Activated CD8-positive, alpha-beta memory T cell treated with anti-CD3 and anti-CD28 coated beads for 4 hours (primary cell): ENCODE measurements at places on chromosomes 5 and 9.

DNA sequence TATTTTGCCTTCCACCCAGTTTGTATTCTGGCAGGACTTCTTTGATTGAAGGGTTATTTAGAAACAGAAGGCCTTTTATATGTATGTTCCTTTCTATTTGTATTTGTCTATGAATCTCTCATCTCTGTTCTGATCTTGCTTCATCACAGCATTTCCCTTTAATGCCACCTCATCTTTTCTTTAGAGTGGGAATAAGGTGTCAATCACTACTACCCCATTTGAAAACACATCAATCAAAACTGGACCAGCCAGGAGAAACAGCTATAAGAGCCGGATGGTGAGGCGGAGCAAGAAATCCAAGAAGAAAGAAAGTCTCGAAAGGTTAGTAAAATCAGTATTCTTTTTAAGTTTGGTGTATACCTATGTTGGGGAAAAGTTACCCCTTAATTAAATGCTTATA lies 36.3 kb downstream of the CD180 start:
- no peak for DNase-seq

- DNase-seq = no peak
Measured at GRCh38 chr5:22998362-22998761, 145.2 kb upstream of the CDH12 start.

GRCh38 chr5:14066326-14066725 lies 76.8 kb upstream of the TRIO start:
- DNase-seq = no peak

DNA sequence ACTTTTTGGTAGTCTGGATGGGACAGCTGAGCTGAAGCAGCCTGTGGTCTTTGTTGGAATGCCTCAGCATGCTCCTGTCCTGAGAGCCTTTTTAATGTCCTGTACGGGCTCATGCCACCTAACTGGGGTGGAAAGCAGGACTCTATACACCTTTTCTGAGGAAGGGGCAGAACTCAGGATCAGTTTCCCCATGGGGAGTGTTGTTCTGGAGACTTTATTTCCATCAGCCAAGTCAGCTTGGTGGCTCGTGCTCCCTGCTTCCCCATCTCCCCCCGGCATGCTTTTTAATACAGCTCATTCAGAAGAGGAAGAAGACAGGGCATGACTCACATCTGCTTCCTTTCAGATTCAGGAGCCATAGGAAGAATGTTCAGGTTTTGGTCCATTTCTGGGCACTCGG lies 5.1 kb upstream of the SEPTIN8 start:
- DNase-seq = no peak

DNA sequence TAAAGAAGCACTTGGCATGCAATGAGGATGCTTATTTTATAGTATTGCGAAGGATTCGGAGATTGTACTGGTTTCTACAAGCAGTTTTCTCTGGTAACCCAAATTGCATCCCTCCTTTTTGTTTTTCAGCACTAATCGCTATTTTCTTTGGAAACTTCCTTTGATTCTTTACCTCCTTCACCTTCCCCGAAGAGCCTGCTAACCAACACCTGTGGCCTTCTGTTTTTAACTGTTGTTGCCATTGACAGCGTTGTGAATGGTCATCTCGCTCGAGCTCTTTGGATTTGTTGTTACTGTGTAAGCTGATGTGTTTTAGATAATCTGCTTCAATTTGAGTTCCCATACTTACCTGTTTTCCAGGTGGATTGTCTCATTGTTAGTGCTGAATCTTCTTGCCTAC lies 1.1 kb downstream of the CNOT6 start:
- DNase-seq = no peak

DNA sequence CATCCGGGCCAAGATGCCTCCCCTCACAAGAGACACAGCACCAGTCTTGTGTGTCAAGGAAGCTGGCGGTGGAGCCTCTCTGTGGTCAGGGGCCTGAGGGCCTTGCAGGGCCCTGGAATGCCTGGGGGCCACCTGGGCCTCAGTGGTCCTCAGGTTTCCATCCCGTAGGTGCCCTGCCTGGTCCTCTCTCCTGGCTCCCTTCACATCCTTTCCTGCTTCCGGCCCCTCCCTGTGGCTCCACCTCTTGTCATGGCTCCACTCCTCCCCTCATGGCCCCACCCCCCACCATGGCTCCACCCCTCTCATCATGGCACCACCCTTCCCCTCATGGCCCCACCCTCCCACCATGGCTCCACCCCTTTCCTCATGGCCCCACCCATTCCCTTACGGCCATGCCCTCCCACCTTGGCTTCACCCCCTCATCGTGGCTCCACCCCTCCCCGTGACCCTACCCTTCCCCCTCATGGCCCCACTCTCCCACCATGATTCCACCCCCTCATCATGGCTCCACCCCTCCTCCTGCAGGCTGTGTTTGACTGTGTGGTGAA lies 175.8 kb downstream of the CACNA1B start:
- no peak for DNase-seq

- no peak for DNase-seq
Measured at GRCh38 chr5:87535706-87536105, 123.0 kb upstream of the CCNH start.

GRCh38 chr9:138042640-138043039 lies 165.1 kb downstream of the CACNA1B start:
- no peak for DNase-seq

GRCh38 chr5:4646715-4647375 lies 493.3 kb upstream of the ADAMTS16 start:
- no peak for DNase-seq

DNA sequence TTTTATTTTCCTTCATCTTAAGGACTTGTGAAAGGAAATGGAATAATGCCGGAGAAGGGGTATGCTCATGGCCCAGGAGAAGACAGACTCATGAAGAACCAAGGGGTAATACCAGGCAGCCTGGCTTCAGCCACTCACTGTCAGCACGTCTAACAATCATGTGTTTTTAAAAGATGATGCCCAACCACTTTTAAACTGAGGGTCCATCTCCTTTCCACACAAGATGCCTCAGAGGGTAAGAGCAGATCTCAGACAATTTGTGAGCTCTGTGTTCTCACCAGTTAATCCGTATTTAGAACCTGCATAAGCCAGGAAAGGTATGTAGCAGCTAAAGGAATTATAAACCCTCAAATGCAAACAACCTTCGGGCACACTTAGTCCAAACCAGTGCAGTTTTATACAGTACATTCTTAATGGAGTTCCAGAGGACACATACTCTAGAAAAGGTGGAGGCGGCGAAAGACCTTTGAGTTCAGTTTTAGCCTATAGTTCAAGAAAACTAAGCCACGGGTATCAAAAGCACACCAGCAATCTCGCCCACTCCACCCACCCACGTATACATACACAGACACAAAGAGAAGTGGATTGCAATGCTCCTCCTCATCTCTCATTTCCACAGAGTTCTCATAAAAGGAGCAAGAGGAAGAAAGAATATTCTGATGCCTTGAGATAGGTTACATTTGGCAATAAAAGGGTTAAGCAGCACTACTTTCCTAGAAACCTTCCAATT lies 2.6 kb downstream of the DIAPH1 start:
- no peak for DNase-seq

DNA sequence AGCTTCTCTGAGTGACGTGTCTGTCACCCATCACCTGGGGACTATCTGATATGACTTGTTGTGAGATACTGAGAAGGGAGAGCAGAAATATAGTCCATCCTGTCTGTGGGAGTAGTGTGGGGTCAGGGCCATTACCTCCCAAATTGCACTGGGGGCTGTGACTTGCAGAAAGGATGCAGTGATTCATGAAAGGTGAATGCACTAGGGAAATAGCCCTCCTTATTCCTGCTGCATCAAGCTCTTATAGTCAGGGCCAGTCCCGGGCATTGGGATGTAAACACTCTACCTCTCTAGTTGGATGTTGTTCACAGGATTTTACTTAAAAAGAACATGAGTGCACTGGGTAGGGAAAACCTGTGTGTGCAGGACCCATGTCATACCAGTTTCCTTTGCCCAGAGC lies 124.8 kb downstream of the STK32A start:
- no peak for DNase-seq

DNA sequence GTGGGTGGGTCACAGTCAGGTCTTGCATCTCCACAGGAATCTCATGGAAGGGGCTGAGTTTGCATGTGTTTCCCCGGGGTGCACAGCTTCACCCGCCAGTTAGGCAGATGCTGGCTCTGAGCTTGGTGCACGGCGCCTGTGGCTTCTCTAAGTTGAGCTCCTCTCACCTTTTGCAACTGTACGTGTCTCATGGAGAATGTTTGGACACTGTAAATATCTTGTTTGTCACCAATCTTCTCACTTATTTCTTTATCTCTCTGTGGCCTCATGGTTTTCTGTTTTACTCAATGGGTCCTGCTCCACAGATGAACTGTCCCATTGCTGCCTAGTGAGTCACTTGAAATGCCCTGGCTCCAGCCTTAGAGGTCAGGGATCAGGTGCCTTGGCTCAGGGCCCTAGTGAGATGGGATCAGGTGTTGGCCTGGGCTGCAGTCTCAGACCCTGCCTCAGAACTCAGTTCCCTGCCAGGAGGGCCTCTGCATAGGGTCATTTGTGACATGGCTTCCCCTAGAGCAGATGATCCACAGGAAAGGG lies 61.6 kb downstream of the WNK2 start:
- no peak for DNase-seq

- no peak for DNase-seq
Measured at GRCh38 chr5:97231025-97231636, 48.1 kb upstream of the RIOK2 start.

DNA sequence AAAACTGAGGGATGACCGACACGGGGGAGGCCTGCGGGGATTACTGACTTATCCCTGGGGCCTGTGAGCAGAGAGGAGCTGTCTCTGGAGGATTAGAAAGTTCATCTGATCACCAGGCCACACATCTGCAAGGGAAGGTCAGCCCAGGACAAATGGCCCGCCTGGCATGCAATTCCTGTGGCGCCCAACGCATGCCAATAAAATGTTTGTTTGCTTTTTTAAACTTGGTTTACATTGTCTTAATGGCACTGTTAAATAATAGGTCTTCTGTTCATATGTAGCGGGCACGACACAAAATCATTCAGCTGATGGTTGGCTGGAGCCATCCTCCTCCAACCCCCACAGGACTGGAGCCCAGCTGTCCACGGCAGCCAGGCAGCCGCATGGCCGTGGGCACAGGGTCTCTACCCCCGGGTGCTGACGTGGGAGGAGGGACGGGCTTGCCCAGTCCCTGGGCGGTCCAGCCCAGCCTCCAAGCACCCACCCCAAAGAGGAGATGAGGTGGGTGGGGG lies 41.0 kb upstream of the SLC12A7 start:
- no peak for DNase-seq

DNA sequence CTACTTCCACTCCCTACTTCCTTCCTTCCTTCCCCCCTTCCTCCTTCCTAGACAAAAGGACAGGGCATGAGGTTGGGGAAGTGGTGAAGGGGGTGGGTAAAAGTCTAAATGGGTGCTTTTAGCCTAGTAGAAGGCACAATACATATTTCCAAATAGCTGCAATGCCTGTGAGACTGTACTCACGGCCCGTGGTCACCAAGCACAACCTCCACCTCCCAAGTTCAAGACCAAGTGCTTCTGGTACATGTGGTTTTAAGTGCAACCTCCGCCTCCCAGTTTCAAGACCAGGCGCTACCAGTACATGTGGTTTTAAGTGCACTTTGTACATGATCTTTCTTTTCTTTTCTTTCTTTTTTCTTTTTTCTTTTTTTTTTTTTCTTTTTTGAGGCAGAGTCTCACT lies 14.5 kb upstream of the NTNG2 start:
- DNase-seq = no peak

GRCh38 chr9:123347289-123348060 lies 8.5 kb upstream of the CRB2 start:
- DNase-seq = no peak

- no peak for DNase-seq
Measured at GRCh38 chr9:88076286-88077070, 61.8 kb downstream of the SPATA31C2 start.

GRCh38 chr5:156273325-156273724 lies 53.6 kb upstream of the SGCD start:
- DNase-seq = no peak

GRCh38 chr5:19734776-19735175 lies 253.2 kb downstream of the CDH18 start:
- no peak for DNase-seq

DNA sequence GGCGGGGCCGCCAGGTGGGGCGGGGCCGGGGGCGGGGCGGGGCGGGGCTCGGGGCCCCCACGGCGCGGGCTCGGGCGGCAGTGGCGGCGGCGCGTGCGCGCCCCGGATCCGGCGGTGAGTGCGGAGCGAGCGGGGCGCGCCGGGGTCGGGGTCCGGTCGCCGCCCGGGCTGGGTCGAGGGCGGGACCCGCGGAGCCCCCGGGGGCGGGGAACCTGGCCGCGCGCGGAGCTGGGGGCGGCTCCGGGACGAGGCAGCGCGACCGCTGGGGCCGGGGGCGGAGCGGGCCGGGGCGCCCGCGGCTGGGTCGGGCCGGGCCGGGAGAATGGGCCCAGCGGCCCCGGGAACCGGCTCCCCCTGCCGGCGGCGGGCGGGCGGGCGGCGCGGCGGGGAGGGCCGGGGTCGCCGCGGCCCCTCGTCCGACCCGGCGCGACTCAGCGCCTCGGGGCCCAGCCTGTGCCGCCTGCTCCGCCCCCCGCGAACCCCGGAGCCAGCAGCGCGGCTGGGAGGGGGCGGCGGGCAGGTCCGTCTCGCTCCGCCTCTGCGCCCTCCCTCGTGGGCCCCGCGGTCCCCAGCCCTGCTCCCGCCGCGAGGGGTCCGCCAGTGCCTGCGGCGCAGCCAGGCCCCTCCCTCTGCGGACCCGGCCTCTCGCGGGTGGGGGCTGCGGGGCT lies 3.1 kb downstream of the EGFL7 start:
- DNase-seq = no peak

- no peak for DNase-seq
Measured at GRCh38 chr5:109929911-109930310, 240.2 kb downstream of the MAN2A1 start.

DNA sequence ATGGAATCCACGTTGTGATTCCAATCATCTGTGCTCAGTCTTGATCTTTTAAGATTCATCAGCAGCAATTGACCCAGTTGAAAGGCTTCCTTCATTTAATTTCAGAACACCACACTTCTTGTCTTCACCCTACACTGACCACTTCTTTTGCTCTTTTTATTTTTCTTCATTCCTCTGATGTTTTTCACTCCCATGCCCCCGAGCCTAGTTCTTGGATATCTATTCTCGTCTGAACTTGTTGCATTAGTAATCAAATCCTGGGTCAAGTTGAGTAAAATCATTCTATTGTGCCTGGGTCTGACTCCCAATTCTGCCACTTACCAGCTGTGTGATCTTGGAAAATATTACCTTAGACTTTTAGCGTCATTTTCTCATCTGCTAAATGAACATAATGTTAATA lies 356.5 kb downstream of the CDH12 start:
- DNase-seq = no peak

DNA sequence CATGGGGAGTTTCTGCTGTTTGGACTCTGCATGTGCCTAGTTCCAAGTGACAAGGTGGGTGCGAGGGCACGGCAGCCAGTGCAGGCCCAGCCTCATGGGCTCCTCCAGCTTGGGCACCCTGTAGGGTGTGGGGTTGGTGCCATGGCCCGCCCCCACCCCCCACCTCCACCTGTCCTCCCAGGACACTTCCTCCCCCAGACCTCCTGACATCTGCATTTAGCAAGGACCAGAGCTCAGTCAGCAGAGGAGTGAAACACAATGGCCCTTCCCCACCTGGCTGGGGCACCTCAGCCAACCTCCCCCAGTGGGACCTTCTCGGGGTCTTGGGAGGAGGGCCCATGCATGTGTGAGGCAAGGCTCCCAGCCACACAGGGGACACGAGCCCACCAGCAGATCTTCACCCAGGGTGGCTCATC lies 1.9 kb upstream of the NKD2 start:
- no peak for DNase-seq

- DNase-seq = no peak
Measured at GRCh38 chr5:33843579-33843978, 48.2 kb downstream of the ADAMTS12 start.
